ENCODE measurements at places on chromosomes 5 and 9.
A peak's percentile ranks its signal among the peaks of the same experiment; 100 is the strongest.

- peak; percentile 2 for DNase-seq
Measured at GRCh38 chr5:114305402-114306207, 56.3 kb upstream of the KCNN2 start.

- DNase-seq, result no peak
Measured at GRCh38 chr5:109876941-109877669, 187.4 kb downstream of the MAN2A1 start.

GRCh38 chr5:10701567-10702039 is 59.4 kb downstream of the DAP start:
- DNase-seq, result peak; percentile 47

DNA sequence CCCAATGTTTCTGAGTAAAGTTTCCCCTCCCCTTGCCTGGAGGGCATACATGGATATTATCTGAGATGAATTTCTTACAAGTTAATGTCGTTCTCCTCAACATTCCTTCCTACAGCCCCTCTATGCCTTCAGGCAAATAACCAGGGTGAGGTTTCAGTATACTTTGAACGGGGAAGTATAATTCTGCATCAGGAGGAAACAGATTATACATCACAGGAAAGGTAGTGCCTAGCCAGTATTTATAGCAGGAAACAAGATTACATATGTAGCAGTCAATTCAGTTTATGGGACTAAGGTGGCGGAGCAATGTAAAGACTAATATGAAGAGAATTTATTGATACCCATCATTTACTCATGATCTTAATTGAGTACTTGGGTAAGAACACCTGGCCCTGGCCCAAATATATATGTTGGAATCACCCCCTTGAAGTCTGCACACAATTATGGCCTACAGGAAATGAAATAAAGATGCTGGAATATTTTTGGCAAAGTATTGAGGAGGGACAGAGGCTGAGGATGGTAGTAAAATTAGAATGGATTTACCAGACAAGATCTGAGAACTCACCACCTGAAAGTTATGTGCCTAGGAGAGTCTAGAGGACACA is 661.1 kb downstream of the PTPRD start:
- no peak for DNase-seq

GRCh38 chr5:163659568-163659902 is 154.1 kb downstream of the MAT2B start:
- no peak for DNase-seq

GRCh38 chr5:102651466-102651865 is 103.6 kb upstream of the PAM start:
- DNase-seq, result no peak

DNA sequence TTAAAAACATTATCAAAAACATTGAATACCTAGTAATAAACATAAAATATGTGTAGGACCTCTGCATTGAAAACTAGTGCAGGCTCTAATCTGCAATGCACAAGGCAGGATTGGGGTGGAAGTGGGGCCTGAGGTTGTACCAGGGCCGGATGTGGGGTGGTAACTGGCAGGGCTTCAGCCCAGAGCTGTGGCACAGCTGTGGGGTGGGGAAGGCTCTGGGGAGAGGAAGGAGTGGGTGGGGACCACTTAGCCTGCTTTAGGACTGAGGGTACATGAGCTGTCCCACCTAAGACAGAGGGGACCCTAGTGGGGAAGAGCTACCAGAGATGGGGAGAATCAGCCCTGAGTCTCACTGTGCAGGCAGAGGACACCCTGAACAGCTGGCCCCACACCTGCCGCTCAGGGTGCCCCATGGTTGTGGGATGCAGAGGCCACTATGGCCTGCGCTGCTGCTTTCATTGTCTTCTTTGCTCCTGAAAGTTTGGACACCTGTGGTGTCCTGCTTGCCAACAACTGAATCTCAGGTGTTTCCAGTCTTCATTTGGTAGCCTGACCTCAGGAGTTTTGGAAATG is 311.4 kb downstream of the TLE4 start:
- no peak for DNase-seq

All from HuH-7 (cell line).